ENCODE measurements at places on chromosomes 12 and 14.

DNA sequence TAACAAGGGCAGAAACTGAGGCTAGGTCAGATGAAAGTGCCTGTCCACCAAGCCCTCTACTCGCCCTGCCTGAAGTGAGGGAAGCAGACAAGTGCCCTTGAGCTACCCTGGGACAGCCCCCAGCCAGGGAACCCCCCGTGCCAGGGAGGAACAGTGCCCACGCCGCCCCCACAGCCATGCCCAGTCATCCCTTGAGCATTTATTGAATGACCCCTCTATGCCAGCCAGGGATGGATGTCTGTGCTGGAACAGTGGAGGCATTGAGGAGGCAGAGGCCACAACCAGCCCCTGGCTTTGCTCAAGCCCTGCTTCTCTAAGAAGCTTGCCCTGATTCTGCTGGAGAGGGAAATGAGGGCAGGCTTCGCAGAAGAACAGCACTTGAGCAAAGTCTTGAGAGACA, 3.7 kb upstream of the AQP6 start:
- DNase-seq = no peak

GRCh38 chr14:97771340-97772045, 974.3 kb downstream of the VRK1 start:
- DNase-seq = peak; percentile 0

GRCh38 chr14:23121361-23121771, 2.3 kb upstream of the CEBPE start:
- DNase-seq = peak; percentile 62

- DNase-seq = no peak
Measured at GRCh38 chr14:61701946-61702345, 6.6 kb downstream of the HIF1A start.

- DNase-seq = peak; percentile 91
Measured at GRCh38 chr12:77995436-77996167, 164.9 kb downstream of the NAV3 start.

DNA sequence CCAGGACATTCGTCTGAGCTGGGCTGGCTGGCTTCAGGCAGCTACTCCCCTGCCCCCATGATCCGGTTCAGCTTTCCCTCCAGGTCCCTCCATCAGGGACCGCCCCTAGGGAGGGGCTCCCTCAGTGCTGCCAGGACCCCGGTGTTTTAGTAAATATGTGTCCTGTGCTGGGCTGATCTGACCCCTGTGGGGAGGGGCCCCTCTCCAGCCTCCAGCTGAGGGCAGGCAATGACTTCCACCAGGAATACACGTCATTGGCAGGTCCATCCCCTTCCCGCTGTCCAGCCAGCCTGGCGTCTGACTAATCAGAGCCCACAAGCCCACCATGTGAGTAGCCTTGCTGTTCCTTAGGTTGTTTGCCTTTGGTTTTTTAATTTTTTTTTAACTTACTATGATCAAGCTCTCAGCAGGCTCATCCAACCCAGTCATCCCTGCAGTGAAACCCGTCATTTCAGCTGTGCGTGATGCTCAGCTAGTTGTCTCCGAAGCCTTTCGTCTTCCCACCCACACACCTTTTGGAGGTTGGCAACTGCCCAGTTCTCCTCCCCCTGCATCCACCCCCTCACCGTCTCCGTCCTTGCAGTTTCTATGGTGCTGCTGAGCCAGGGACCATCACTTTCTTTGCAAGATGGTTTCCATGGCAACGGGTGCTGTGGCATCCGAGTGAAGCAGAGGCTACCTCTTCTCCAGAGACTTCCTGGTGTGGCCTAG, 16.0 kb upstream of the SERPINA4 start:
- peak; percentile 51 for DNase-seq

DNA sequence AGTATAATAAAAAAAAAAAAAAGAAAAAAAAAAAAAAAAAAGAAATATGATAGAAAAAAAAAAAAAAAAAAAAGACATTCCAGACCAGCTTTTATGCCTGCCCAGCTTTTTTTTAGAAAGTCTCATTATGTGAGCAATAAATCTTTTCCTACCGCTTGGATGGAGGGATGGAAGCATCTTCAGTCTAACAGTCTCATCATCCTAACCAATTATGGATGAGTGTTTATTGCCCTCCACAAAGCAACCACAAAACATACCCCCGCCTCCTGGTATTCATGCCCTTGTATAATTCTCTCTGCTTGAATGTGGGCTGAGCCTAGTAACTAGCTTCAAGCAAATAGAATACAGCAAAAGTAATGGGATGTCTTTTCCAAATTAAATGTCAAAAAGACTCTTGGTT, 33.7 kb upstream of the ADAMTS20 start:
- DNase-seq = no peak

DNA sequence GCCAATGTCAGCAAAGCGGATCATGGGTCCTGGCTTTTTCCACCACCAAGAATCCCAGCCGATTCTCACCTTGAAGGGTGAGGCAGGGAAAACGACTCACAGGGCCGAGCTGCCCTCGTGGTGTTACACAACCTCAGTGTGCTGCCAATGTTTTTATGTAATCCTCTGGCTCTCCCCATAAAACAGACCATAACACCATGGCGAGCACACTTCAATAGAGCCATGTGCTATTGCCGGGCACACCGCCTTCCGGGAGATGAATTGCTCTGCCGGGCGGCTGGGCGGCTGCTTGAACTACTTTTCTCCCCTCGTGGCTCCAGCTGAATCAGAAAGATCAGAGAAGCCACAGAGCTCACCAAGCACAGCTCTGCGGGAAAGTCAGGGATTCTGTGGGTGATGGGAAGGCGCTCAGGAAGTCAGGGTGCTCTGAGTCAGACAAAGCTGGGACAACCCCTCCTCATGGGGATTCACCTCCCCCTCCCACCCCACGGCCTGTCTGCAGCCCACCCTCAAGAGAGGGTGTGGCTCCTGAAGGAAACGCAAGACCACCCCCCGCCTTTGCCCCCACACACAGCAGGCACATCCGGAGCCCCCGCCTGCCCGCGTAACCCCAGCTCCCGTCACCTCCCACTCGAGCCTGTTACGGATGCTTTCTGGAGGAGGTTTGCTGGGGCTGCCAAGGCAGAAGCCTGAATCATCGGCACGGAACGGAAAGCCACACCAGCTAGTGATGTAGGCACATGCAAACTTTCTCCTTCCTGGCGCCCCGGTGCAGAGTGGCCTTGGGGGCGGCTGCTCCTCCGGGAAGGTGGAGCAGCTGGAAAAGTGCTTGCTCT, 1.8 kb downstream of the GALNT9 start:
- DNase-seq = peak; percentile 88

DNA sequence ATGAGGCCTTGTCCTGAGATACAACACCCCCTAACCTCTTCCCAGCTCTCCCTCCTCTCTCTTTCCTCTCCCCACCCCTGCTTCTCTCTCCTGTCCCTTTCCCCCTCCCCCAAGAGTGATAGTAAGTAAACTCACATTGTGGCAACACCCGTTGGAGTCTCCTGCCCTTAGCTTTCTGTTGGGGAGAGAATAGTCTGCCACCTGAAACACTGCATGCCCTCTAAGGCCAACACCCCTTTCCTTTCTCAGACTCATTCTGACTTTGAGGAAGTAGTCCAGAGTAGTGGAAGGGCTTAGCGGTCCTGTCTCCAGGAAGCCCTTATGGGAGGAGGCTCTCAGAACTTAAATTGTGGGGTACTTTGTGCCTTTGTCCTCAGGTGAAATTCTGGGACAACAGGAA, 95.2 kb downstream of the PRKCH start:
- DNase-seq = no peak

- DNase-seq = no peak
Measured at GRCh38 chr12:66491853-66492252, 187.0 kb downstream of the GRIP1 start.

- DNase-seq = peak; percentile 67
Measured at GRCh38 chr12:107296681-107297089, 203.3 kb upstream of the CRY1 start.

DNA sequence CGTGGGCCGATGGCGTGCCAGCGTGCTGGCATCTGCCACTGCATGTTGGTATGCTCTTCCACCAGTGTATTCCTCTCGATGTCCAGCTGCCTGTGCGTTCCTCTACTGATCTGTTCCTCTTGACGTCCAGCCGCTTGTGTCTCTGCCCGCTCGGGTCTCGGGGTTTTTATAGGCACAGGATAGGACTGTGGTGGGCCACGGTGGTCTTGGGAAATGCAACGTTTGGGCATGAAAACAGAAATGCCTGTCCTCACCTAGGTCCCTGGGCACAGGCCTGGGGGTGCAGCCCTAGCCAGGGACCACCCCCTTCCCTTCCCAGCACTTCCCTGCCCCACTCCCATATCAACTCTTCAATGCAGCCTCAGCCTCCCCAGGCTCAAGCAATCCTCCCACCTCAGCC, 10.3 kb upstream of the GALNT6 start:
- no peak for DNase-seq

DNA sequence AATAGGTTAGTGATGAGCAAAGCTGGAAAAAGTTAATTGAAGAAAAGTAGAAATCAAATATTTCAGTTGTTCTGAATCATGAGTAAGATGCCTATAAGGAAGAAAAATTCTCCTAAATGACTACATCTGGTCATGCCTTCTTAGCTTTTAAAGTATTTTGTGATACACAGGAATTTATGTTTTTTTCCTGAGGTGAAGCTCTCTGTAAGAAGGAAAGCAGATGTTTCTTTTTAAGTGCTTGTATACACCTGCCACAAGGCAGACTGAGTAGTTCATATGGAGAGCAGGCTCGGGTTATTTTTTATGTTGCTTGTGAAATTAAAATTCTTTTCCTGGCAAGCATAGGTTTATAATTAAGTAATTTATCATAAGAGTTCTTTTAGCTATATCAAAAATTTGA, 275.2 kb downstream of the RAD51B start:
- no peak for DNase-seq

DNA sequence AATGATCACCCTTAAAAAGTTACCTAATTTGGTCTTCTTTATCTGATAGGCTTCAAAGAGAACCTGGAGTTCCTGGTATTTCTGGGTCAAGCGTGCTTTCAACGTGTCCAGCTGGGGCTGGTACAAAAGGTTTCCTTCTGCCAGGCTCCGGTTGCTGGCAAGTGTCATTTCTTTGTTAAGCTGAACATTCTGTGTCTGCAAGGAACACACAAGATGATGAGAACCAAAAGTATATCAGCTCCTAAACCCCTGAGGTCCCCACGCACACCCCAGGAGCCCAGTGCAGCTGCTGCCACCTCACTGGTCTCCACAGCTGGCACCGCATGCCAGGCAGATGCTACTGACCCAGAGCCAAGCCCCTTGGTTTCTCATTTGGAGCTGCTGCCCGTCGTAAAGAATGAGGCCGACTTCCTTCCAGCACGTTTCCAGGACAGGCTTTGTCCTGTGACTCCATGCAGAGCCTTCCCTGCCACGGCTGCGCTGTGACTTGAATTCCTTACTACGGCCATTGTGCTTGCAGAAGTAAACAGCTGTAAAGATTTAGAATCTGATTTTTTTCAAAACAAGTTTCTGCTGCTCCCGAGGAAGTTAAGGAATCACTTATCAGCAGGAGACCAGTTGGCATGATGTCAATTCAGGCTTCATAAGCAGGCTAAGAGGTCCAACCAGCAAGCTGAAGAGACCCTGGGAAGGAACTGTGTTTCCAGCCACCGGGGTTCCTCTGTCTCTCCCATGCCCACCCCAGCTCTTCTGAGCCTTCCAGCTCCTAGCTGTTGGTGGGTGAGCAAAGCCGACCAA, 24.9 kb downstream of the VPS37B start:
- peak; percentile 52 for DNase-seq

- DNase-seq = peak; percentile 64
Measured at GRCh38 chr12:29147731-29148595, 1.1 kb upstream of the FAR2 start.

GRCh38 chr12:26823390-26823789, 9.6 kb downstream of the ITPR2 start:
- peak; percentile 67 for DNase-seq

- no peak for DNase-seq
Measured at GRCh38 chr14:85921241-85921640, 391.3 kb downstream of the FLRT2 start.

DNA sequence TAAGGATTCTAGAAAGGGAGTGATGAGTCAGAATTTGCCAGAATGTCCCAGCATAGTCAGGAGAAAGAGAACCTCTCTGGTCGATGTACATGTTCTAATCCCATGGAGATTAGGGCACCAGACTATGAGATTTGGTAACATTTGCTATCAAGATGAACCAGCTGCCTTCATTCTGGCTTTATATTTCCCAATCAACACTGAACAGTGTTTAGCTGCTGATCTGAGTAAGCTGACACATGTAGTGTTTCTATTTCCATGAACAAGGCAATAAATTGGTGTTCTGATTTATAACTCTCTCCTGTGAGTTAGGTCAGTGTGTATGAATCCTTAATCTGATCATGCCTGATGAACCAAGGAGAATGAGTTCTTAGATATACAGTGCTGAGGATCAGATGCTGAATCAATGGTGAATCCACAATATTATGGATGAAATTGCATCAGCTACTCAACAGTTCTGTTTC, 158.0 kb upstream of the AMIGO2 start:
- peak; percentile 16 for DNase-seq

GRCh38 chr14:91311284-91311662, 66.8 kb upstream of the GPR68 start:
- no peak for DNase-seq

DNA sequence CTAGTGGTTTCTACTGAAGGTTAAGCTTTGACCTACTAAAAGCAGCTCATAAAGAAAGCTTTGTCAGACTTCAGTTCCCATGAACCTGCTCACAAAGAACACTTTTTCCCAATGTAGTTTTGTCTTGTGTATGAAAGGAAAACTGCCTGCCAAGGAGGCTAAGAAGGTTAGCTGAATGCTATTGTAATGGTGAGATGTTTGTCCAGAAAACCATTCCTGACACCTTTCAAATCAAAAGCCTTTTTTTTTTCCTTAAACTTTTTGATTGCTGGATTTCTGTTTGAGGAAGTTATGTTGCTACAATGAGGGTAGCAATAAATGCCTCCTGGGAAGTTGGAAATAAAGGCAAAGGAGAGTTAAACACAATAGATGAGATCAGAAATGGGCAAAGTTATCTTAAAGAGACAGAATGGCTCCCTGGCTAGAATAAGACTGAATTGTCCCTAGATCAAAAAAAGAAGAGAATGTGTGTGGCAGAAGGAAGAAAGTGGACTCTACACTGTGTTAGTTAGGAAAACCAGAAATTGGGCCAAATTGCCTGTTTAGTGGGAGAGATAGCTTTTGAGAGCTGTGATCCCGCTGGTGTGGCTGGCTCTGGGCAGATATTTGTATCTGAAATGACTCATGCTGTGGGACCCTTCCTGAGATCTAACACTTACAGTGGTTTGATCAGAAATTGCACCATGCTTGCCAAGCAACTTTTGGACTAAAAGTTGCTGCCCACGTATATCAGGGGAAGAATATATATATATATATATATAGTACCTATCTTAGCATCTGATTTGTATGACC, 27.5 kb downstream of the TECPR2 start:
- peak; percentile 33 for DNase-seq

GRCh38 chr14:54257424-54257823, 139.4 kb upstream of the CDKN3 start:
- DNase-seq = no peak

GRCh38 chr12:45268672-45269411, 52.9 kb downstream of the ANO6 start:
- peak; percentile 87 for DNase-seq

Data from fibroblast of mammary gland (primary cell).